GDM1 (cell line): ENCODE measurements at places on chromosomes 16 and 17.

DNA sequence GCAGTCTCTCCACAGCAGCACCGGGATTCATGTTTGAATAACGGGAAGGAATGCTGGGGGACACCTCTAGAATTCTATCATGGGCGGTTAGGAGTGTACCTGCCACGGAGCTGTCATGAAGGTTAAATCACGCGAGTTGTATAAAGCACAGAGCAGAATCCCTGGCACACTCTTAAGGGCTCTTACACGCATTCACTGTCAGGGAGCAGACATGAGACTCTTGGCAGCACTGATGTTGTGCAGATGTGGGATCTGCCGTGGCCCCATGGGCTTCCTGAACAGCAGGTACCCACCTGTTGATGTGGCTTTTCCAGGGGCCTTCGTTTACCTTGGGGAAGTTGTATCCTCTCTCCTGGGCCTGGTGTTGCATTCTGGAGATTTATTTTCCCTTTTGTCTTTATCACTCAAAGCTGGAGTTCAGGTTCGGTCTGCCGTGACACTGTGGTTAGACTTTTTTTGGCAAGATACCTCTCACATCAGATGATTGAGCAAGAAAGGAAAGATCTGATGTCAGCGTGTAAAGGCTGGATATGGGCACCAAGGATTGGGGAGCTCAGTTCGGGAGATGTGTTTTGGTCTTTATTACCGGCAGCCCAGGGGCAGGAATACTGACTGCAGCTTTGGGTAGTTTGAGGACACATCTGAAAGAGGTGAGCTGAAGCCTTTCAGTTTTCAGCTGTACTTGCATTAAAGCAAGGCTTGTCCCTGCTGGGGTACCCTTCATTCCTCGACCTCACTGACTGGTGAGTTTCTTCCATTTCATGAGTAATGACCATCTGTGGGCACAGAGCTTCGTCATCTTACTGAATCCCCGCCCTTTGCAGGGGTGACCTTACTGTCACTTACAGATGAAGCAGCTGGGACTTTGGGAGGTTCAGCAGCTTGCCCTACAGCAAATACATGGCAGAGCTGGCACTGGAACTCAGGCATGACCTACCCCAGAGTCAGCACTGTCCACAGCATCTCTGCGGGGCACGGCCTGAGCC, 19.3 kb downstream of the KNOP1 start:
- no peak for DNase-seq

- no peak for DNase-seq
Observed at GRCh38 chr17:49859991-49860953, 12.4 kb upstream of the TAC4 start.

DNA sequence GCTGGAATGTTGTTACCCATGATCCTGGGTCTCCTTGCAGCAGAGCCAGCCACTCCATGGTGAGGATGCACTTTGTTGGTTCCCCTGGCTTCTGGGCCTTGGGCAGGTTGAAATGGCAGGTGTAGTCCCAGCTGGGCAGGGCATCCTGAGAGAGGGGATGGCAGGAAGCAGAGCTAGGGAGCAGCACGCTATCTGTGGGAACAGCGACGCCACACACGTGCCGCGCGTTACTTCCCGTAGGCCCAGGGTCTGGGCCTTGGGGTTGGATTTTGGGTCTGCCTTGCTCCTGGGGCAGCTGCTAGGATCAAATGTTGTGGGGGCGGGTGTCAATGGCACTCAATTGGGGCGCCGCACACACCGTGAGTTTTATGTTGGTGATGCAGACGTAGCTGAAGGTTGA, 368.0 kb downstream of the CPPED1 start:
- no peak for DNase-seq

GRCh38 chr17:16980813-16981731, 9.2 kb upstream of the TNFRSF13B start:
- DNase-seq = no peak

- DNase-seq = no peak
Observed at GRCh38 chr16:88368036-88368435, 14.7 kb upstream of the ZNF469 start.

DNA sequence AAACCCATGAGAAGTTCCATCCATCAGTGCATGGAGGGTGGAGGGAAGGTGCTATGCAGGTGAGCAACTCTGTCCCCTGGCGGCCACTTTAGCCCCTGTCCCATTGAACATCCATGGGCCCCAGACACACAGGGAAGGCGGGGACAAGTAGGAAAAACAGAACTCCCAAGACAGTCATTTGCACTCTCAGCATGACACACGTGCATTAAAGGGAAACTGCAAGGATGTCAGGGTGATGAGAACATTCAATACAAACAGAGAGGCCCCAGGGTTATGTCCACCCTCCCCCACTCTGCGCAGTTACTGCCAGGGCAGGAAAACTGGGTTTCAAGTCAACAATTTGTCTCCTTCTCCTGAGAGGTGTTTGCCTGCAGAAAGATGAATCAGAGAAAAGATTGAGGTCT, 44.0 kb upstream of the AKTIP start:
- DNase-seq = no peak

GRCh38 chr16:49472598-49472997, 99.0 kb downstream of the C16orf78 start:
- no peak for DNase-seq

GRCh38 chr16:51392521-51393187, 241.6 kb upstream of the SALL1 start:
- no peak for DNase-seq

DNA sequence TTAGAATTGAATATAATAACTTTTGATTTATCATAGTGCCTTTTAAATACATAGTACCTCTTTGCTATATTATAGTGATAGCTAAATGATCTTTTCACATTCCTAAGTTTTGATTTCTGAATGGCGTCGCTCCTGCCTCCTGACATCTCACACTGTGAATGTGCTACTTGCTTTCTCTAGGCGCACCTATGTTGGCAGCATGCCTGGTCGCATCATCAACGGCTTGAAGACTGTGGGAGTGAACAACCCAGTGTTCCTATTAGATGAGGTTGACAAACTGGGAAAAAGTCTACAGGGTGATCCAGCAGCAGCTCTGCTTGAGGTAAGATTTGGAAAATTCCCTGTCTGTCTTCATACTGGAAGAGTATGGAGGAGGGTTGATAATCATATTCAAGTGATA, 29.8 kb upstream of the ABCC11 start:
- DNase-seq = no peak
